ENCODE measurements at places on chromosomes 13 and 19.

- no peak for DNase-seq
Observed at GRCh38 chr13:21550918-21551317, 53.1 kb downstream of the MICU2 start.

- DNase-seq, result peak; percentile 75
Observed at GRCh38 chr13:112969692-112970338, 801 bp downstream of the MCF2L start.

DNA sequence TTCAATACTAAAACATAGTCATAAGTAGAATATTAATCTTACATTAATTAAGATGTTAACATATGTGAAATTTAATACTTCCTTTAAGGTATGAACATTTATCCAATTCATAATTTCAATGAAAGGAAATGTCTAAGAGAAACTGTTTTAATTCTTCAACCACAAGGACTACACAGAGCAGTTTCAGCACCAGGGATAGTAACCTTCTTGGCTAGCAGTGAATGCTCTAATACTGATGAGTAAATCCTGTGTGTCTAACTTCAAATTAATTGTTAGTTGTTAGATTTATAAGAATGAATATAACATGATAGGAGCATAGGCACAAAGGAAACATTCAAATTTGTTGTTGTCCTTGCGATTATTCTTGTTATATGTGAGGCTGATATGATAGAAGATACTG lies 15.6 kb upstream of the NBEA start:
- DNase-seq, result no peak

- DNase-seq, result no peak
Observed at GRCh38 chr19:5624741-5625278, 1.9 kb downstream of the SAFB start.

GRCh38 chr13:99723878-99724277 lies 222.6 kb downstream of the TM9SF2 start:
- DNase-seq, result no peak

GRCh38 chr13:50119591-50119990 lies 104.3 kb downstream of the KCNRG start:
- no peak for DNase-seq

GRCh38 chr13:98676239-98676638 lies 76.2 kb downstream of the SLC15A1 start:
- no peak for DNase-seq

GRCh38 chr13:48594096-48594815 lies 59.5 kb upstream of the CYSLTR2 start:
- DNase-seq, result no peak

GRCh38 chr13:110628952-110629701 lies 13.8 kb downstream of the NAXD start:
- DNase-seq, result no peak

- peak; percentile 82 for DNase-seq
Observed at GRCh38 chr19:3369337-3370213, 3.2 kb downstream of the NFIC start.

- DNase-seq, result no peak
Observed at GRCh38 chr13:43572656-43573360, 214.0 kb downstream of the ENOX1 start.

DNA sequence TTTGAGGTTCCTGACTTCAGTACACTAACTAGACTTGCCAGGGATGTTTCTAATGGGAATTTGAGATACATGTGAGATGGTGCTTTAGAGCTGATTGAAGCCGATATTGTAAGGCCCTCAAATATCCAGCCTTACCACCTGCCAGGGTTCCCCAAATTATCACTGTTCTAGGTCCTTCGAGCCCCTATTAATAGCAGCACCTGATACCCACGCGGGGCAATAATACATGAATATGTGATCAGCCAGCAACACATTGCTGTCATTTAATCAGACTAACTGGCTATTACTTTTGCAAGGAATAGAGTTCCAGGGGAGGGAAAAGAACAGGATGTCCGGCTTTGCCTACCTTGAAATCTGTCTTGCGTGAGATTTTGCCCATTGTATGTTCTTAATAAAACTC lies 5.1 kb downstream of the RGCC start:
- DNase-seq, result no peak

DNA sequence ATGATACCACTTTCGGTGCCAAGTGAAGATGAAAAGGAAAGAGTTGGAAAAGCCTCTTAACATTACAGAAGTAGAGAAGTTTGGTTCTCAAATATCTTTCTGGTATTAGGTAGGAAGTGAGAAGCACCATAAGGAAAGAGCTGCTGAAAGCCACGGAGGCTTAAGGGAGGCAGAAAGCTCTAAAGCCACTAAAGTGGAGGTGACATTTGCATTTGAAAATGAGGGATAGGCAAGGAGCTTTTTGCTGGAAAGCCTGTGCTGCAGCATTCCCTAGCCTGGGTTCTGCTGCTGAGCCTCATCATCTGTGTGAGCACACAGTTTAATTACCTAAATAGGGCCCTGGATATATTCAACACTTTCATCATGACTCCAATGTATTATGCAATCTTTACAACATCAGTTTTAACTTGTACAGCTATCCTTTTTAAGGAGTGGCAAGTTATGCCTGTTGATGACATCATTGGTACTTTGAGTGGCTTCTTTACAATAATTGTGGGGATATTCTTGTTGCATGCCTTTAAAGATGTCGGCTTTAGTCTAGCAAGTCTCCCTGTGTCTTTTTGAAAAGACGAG lies 315.4 kb downstream of the RBM26 start:
- no peak for DNase-seq

All from H7 (cell line).